Osteoblast (primary cell): ENCODE measurements at places on chromosomes 11 and 22.
A peak's percentile ranks its signal among the peaks of the same experiment; 100 is the strongest.

DNA sequence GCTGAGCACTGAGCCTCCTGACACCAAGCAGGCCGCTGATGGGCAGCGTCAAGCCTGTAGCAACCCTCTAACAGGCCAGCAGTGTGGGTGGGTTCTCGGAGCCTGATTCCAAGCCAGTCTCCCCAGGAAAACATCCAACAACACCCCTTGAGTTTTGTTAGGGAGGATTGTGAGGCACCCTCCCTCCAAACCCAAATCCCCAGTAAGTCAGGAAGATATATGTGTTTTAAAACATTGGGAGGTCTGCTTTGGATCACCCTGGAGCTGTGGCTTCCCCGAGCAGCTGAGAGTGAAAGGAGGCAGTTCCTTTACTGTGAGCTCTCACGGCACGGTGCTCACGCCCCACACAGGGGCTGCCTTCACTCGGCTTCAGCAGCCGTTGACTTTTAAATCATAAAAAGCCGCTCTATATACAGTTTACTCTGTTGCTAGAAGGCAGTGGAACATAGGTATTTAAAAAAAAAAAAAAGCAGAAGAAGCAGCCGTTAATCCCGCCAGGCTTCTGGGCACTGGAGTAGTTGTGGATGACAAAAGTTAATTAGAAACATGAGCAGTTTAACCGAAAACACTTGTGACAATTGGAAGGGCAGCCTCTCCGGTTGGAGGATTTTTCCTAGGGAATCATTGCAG is 218.6 kb downstream of the NAV2 start:
- DNase-seq = no peak

DNA sequence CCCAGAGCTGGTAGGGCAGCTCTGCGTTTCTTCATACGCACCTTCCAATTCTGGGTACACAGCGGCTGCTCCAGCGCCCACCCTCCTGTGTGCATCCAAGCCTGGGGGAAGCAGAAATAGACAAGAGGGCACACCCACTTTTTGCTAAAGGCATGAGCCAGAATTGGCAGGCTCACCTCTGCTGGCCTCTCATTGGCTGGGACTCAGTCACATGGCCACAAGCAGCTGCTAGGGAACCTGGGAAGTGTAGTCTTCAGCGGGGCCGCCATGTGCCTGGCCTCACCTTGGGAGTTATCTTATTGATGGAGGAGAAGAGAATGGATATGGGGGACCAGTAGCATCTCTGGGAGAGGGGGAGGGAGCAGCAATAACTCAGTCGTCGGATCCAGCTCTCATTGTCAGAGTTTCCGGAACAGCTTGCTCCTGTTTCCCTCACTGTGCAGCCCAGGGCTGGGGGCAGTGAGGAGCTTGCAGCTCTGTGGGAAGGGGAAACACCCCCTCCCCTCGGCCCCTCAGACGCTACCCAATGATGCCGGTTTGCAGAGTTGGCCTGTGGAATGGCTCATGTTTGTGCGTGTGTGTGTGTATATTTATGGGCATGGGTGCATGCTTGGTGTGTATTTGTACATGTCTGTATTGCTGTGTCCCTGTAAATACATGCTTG is 11.8 kb upstream of the MIEF1 start:
- DNase-seq = peak; percentile 100

DNA sequence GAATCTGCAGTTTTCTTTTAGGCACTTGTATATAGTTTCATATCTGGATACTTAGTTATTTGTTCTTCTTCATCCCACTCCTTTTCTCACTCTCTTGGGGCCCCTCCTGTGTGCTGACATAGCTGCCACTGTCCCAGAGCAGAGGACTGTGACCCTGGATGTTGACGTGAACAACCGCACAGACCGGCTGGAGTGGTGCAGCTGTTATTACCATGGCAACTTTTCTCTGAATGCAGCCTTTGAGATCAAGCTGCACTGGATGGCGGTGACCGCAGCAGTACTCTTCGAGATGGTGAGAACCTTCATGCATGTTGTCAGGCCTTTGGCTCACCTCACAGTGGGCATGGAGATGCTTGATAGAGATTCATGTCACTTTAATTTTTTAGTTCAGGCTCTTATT is 50.9 kb upstream of the YWHAH start:
- DNase-seq = no peak

DNA sequence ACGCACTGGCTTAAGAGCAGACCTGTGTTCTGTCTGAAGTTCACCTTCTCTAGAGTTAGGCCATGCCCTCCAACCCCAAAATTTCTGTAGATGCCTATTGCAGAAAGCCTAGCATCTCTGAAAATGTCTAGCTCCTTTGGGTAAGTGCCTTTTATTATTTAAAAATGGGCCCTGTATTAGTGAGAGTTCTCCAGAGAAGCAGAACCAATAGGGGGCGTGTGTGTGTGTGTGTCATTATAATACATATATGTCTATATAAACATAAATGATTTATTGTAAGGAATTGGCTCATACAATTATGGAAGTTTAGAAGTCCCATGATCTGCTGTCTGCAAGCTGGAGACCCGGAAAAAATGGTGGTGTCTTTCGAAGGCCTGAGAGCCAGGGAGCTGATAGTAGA is 144.7 kb downstream of the TTC17 start:
- no peak for DNase-seq

DNA sequence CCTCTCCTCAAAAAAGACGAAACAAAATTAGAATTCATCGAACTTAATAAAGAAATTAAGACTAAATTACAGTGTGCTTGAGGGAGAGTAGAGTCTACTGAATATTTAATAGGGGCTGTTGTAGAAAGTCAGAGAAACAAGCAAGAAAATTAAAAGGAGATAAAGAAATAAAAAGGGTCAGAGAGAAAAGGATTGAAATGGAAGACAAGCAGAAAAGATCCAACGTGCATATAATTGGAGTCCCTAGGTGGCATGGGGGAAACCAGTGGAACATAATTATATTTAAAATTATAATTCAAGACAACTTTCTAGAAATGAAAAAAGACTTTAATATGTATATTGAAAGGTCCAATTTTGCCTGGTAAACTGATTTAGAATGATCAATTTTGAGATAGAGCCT is 74.3 kb downstream of the ACER3 start:
- no peak for DNase-seq

GRCh38 chr11:116715383-116715782 is 57.4 kb downstream of the BUD13 start:
- DNase-seq = no peak

- peak; percentile 17 for DNase-seq
These were observed 12.4 kb downstream of the PIWIL3 start for GRCh38 chr22:24761888-24762675.

GRCh38 chr11:84812471-84812969 is 814.6 kb downstream of the DLG2 start:
- DNase-seq = no peak

DNA sequence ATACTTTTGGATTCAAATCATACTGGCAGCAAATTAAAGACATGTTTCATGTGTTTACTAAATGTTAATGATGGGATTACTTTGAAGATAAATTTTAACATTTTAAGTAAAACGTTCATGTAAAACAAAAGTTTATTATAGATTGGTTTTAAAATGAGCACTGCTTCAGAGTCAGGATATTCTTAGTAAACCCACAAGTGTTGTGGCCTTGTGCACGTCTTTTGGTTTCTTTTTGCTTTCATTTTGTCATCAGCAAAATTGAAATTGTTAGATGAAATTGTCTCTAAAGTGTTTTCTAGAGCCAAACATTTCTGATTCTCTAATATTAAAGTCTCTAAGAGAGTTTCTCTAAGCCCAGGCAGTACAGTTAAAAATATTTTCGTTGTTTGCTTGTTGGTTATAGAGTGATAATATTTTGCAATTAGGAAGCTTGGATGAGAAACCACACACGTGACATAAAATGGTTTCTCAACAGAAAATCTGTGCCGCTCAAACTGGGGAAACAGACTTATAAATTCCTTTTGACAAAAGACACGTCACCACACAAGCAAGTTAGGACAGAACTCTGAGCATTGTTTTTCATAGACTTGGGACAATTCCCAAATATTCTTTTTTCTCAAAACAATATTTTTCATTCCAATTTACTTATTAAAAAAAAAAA is 164.4 kb downstream of the TEAD1 start:
- peak; percentile 84 for DNase-seq

DNA sequence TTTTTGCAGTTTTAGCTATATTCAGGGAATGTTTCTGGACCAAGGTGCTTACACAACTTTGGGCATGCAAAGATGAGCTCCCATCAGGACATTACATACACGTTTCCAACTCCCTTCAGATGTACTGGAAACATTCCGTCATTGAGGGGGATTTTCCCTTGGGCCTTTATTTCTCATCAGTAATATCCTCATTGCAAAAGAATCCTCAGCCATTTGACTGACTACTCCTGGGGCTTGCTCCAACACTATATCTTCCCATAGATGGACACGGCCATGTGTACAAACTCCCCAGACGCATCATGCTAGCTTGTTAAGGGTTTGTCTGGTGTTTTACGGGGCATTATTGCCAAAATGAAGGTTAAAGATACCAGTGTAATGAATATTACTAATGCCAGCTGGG is 59.3 kb upstream of the NUP160 start:
- peak; percentile 92 for DNase-seq

GRCh38 chr11:75342966-75343870 is 8.2 kb downstream of the ARRB1 start:
- no peak for DNase-seq

DNA sequence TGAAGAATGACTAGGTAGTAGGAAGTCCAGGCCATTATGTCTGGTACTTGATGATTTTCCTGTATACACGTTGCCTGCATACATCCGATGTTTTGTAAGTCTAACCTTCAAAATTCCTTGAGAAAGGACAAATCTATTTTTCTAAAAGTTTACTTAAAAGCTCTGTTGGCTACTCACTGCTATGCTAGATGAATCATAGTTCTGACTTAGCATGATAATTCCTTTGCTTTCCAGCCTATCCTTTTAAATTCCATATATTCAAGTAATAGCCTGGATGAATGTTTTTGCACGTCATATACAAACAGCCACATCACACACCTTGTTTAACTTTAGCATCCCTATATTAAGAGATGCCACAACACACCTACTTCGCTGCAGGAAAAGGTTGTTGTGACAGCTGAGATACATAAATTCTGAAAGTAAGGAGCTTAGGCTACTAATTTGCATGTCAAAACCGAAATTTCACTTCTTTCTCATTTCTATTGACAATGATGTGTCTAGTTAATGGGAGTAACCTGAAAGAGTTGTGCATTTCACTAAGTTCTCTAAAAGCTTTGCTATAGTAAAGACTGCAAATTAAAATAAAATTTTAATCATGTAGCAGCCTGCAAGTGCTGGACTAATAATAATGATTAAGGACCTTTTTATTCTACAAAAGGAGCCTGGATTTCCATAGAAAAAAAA is 1116.4 kb downstream of the JRKL start:
- peak; percentile 49 for DNase-seq

DNA sequence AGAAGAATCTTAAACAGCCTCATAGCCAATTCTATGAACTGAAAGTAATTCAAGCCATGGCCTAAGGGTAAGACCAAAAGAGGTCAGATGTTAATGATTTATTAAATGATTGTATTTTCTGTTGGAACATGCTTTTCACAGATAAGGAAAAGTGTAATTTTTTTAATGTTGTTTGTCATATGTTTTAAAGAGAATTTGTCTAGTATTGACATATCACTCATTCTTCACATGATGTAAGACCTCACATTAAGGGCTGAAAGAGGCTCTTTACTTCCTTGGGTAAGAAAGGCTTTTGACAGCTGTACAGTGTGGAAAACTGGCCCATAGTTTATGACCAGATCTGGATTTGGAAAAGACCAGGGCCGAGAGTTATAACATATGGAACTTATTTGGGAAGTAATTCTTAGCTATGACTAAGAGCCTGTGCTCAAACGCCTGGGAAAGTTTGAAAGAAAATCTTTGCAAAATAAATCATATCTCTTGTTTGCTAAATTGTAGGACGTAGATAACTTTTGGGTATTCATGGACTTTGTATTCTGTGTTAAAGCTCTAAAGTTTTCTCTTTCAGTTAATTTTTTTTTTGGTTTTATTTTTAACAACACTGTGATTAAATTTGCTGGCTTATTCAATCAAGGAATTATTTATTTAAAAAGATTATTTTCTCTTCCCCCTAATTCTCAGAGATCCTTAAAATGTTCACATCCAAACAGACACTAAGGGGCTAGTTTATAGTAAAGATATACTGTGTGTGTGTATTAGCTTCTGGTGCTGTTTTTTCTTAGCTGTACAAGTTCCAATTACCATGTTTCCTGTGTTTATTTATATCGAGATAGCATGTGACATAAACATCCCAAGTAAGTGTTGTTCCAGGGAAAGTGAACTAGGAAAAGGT is 162.2 kb downstream of the ARHGAP42 start:
- DNase-seq = peak; percentile 49

DNA sequence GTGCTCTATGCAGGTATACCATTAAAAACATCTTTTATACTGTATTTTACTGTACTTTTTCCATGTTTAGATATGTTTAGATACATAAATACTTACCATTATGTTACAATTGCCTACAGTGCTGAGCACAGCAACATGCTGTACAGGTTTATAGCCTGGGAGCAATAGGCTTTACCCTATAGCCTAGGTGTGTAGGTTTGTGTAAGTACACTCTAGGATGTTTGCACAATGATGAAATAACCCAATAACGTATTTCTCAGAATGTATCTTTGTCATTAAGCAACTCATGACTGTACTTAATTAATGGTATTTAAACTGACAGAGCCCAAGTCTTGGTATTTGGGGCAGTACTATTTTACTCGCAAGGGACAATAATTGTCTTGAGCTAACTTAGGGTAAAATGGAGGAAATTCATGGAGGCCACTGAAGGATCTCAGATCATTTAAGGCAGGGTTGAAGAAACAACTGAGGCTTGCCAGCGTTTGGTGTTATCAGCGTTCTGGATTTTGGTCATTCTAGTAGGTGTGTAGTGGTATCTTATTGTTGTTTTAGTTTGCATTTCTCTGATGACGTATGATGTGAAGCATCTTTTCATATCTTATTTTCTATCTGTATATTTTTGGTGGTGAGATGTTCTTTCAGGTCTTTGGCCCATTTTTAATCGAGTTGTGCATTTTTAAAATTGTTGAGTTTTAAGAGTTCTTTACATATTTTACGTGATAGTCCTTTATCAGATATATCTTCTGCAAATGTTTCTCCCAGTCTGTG is 42.4 kb downstream of the ADAMTS15 start:
- no peak for DNase-seq

- DNase-seq = peak; percentile 96
These were observed 10.8 kb downstream of the SYT12 start for GRCh38 chr11:67033661-67034166.

GRCh38 chr11:60902625-60903024 is 3.8 kb downstream of the PRPF19 start:
- no peak for DNase-seq

DNA sequence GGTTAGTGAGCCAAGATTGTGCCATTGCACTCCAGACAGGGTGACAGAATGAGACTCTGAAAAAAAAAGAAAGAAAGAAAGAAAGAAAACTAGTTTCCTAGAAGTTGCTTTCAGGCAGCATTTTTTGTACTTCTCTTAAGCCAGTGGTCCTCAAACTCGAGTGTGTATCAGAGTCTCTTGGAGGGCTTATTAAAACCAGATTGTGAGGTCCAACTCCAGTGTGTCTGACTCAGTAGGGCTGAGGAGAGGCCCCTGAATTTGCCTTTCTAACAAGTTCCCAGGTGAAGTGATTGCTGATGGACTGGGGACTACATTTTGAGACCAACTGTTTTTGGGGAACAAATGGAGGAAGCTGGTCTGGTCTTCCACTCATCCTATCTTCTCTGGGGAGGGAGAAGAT is 57.5 kb upstream of the VSTM5 start:
- DNase-seq = no peak
